ENCODE measurements at places on chromosomes 6 and 20.

GRCh38 chr6:17501982-17502704 lies 98.0 kb upstream of the FAM8A1 start:
- DNase-seq, result no peak

- DNase-seq, result no peak
These were observed 47.3 kb downstream of the APCDD1L start for GRCh38 chr20:58467572-58468527.

GRCh38 chr6:32529697-32530430 lies at the start of gene HLA-DRB5:
Gene HLA-DRB5, minus strand, starts transcription at chr6:32530287. Its CDS starts 63 bp downstream, at chr6:32530224.
- peak; percentile 14 for DNase-seq

DNA sequence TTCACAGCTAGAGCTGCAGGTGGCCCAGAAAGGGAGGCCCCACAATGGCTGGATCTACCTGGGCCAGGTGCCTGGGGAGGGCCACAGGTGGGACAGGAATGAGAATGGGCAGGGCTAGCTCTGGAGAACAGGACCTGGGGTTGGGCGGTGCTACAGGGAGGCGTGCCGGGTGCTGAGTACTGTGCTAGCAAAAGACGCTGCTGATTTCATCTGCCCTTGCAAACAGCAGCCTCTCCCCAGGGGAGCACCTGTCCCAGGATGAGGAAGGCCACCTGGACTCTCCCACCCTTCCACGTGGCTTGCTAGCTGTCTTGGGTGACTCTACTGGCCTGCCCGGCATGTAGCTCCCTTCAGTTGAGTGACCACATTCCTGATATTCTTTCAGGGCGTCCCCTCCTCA lies 6.6 kb upstream of the YTHDF1 start:
- DNase-seq, result no peak

DNA sequence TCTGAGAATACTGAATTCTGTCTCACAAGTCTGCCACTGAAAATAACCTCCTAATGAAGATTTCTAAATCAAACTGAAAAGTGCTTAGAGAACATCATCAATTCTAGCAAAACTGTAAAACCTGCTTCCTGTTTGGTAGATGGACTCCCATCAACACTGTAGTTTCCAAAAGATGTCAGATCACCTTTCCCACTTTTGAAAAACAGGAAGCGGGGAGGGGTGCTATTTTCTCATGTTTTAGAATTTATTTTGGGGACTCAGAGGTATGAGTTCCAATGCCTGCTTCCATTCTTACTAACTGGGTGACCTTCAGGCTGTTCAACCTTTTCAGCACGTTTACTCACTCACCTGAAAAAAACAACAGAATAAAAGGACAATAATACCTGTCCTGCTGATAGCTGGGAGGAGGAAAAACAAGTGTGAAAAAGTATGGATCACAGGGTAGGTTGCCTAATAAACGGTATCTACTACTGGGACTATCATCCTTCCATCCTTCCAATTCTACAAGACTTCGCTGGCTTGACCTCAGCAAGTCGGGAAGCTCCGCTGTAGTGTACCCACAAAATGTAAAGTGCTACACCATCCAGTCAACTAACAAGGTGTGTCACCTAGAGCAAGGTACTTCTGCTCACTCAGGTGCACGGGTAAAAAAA lies 1.1 kb downstream of the ATP5F1E start:
- DNase-seq, result no peak

DNA sequence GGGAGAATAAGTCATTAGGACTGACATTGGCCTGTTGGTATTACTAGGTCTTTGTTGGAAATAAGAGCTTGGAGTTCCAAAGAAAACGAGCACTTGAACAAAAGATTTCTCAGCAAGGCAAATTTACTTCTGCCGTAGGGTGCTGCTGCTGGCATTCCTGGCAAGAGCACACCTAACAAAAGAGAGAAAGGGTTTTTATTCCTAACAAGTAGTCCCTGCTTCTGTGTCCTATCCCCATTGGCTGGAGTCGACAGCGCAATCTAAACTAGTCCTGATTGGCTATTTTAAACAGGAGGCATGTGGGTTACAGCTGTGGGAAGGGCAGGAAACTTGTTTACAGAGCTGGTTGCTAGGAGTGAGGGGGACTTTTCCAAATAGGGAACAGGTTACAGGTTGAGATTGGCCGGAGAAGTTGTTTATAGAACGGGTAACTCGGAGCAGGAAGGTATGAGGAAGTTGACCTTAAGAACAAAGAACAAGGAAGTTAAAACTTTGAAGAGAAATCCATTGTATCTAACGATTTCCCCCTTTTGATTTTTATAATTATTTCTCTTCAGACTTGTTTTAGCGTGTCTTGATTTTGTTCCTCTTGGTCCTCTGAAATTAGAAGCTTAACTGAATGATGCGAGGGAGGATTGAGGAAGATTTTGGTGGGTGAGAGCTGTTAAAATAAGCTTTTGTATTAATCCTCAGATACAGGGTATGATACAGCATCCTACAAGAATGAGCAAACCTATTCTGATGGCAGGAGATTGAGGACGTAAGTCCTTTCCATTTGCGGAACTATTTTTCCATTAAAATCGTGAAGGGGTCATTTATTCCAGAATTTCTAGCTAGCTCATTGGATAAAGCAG lies 3.4 kb upstream of the ZNFX1 start:
- DNase-seq, result no peak

DNA sequence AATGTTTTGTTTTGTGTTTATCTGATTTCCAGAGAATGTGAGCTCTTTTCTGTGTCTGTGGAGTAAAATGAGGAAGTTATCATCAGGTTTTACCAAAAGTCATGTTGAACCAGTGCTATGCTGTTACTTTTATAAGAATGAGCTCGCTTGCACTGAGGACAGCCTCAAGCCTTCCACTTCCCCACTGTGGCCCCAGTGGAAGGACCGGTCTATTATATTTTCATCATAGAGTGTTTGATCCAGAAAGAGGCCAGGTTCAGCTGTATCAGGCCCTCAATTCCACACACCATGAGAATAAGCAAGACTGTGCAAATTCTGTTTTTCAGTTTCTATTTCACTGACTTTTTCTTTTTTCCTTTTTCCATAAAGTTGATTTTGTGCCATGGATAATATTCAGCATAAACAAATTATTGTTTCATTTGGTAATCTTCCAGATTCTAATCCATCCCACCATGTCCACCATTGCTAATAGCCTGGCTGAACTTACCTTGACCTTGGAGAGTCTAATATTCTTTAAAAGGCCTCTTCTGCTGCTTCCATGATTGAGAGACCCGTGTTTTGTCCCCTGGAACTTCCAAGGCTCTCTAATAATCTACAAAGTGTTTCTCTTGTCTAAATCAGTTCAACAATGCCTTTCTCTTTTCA lies 286.2 kb downstream of the THBS2 start:
- DNase-seq, result no peak
